ENCODE measurements at places on chromosomes 1 and 21.

GRCh38 chr1:34415140-34415539 lies 238.4 kb downstream of the C1orf94 start:
- no peak for DNase-seq

DNA sequence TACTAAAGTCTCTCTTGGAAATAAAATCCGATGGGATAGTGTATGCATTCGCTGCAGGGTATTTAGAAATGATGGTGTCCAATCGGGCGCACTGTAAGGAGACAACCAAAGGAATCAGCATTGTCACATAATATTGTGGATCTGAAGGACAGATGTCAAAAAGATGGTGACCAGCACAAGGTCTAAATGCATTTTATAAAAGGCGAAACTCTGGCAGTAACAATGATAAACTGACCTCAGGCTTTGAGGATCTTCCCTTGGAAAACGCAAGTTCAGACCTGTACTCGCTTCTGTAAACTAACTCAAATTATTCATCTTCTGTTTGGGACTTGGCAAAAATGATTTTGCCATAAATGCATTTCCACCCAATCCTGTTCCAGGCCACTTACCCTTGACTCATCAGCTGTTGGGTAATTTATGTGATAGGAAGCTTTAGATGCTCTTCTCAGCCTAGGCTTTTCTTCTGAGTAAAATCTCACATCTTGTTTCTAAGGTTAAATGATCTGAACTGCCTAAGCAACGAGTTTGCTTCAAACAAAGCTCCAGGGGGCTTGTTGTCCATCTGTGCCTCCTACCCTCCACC lies 33.8 kb downstream of the STPG1 start:
- no peak for DNase-seq

DNA sequence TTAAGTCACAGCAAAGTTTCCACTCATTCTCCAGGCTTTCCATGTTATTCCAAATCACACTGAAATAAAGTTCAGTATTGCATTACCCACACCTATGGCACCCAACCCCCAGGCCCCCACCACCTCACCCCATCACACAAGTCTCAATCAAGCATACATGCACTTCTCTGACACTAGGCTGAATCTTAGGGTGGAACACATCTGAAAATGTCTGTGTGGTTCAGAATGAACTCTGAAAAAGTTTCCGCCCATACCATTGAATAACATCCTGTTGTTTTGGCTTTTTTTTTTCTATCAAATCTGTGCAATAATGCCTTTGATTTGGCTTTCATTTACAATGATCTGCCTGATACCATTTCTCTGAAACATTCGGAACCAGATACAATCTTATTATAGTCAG lies 25.8 kb upstream of the LRRC8C start:
- DNase-seq, result no peak

GRCh38 chr1:15035236-15035635 lies 118.3 kb upstream of the TMEM51 start:
- DNase-seq, result no peak

- DNase-seq, result no peak
These were observed 11.3 kb downstream of the SPEN start for GRCh38 chr1:15858672-15859372.

GRCh38 chr1:109529881-109530456 lies 9.7 kb upstream of the GPR61 start:
- no peak for DNase-seq

- peak; percentile 34 for DNase-seq
These were observed 9.2 kb downstream of the FCMR start for GRCh38 chr1:206912445-206913095.

DNA sequence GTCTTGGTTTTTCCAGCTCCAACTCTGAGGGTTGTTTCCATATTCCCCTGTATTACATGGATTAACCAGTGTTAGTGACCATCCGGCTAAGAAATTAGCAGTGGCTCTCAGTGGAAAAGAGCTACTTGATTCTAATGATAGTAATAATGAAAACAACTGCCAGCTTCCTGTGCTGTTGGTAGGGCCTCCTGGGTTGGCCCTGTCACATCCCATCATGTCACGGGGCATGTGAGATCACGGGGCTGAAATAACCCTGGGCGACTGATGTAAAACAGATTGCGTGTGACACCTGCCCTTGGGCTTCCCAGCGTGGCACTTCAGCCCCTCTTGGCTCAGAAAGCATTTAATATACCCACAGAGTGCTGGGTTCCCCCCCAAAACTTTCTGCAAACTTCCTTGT lies 149.0 kb downstream of the ROR1 start:
- DNase-seq, result no peak

GRCh38 chr21:35426469-35426868 lies 377.4 kb upstream of the RUNX1 start:
- DNase-seq, result no peak

DNA sequence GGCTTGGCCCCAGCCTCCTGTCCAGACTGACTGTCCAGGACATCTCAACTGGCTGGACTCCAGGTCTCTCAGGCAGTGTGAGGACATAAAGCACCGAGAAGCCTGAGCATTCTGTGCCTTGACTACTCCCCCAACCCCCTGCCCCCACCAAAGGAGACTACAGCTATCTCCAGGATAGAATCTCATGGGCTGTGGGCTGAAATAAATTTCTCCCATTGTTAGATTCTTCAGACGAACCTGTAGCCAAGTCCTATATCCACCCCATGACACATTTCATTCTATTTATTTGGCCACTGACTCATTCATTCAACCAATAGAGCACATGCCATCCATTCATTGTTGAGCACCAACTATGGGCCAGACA lies 11.4 kb downstream of the VWA5B1 start:
- no peak for DNase-seq

DNA sequence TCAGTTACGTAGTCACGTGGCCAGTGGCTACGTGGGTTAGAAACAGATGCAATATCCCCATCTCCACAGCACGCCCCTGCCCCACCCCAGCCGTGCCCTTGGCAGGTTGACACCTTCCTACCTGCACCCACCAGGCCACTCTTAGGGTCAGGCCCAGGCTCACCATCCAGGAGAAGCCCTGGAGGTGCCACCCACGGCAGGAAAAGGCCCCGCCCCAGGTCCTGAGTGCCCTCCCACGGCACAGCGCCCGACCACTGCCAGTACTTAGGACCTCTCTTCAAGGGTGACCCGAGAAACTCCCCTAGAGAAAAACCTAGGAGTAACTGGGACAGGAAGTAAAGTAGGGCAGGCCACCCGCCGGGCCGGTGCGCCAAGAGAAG lies 1.5 kb downstream of the C1orf35 start:
- no peak for DNase-seq

- DNase-seq, result no peak
These were observed 56.8 kb upstream of the ABCG1 start for GRCh38 chr21:42161956-42162681.

DNA sequence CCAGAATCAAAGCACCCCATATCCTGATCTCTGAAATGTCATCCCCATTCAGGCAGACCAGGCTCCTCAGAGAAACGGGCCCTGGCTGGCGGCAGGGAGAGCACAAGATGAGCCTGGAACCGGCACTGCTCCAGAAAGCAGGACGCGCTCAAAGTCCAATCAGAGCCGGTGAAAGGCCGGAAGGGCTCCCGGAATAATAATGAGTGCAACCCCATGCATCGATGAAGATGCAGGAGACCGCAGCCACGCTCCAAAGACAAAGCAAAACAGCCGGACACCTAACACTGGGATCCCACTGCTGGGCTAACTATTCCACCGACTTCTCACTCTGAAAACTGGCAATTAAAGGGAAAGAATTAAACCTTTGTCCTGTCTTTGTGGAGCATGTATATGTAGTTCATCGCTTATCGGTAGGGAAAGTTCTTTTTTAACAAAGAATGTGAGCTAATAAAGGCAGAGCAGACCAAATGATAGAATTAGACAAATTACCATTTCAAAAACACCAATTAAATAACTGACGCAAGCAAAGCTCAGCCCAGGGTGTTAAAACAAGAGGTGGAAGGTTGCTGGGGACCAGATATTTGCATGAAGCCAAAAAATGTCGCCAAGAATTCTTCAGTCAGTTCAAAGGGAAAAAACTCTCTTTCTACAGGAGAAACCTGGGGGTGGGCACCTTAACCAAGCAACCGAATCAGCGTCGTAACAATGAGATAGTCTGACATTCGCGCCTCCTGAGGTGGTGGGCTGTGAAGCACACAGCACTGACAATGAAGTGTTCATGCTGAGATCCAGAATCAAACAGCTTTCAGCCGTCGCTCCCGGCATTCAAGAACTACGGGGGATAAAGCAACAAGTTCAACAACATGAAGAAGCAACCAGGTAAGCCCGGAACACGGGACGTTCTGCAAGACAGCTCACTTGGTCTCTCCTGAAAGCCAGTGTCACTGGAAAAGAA lies 95.2 kb downstream of the NPHP4 start:
- DNase-seq, result no peak

- DNase-seq, result no peak
These were observed 33.3 kb upstream of the SLC30A10 start for GRCh38 chr1:219961684-219962083.

DNA sequence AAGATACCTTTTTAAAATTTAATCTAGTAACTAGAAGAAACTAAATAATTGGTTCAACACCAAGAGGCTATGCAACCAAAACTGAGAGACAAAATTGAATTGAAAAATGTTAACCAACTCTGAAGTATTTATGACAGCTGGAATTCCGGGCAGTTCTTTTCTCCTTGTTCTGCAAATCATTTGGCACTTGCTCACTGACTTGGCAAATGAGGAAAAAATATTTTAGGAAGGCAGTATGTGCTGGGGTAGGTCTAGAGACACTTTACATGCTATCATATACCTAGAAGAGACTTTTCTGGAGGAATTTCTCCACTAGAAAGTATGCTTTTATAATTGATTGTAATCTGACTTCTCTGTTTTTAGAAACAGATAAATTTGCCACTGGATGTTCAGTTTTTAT lies 22.1 kb upstream of the SH3D21 start:
- no peak for DNase-seq

- DNase-seq, result no peak
These were observed 33.3 kb downstream of the RRAGC start for GRCh38 chr1:38826262-38826661.

GRCh38 chr1:232705815-232706575 lies 76.1 kb upstream of the SIPA1L2 start:
- DNase-seq, result no peak

GRCh38 chr1:101331794-101332193 lies 95.0 kb downstream of the S1PR1 start:
- DNase-seq, result no peak

DNA sequence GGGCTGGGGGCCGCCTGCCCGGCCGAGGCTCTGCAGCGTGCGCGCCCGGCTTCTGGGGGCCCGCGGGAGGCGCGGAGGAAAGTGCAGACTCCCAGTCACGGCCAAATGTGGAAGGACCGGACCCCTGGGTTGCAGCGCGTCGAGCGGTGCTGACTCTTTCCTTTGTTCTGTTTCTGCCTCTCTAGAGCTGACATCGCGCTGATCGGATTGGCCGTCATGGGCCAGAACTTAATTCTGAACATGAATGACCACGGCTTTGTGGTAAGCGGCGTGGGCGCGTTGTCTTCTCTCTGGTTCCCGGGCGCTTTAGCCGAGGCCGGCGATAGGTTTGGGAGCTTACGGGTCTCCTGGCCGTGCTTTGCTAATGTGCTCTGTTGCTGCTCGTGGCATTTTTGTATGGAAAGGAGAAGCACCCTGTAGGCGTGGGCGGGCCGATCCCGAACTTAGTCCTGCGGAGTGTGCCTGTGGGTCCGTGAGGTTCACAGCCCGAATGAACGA lies 629 bp downstream of the PGD start:
- no peak for DNase-seq

- DNase-seq, result no peak
These were observed 51.1 kb downstream of the ATP2B4 start for GRCh38 chr1:203677771-203678170.

- DNase-seq, result no peak
These were observed 24.4 kb upstream of the ZC3H12A start for GRCh38 chr1:37449936-37450335.

DNA sequence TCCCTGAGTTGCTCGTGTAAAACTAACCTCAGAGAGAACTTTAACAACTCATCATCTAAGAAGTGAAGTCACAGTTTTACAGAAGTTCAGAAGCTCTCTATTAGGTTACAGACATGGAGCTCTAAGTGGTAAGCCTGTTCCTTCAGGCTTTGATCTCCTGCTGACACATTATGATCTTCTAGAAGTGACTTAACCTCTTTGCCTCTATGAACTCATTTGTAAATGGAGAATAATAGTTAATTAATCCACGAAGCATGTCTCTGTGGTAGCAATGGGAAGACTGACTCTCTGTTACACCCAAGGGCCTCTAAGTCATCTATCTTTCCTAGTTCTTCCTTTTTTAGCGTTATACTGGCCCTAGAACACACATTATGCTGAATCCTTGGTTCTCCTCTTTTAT lies 157.9 kb upstream of the NRIP1 start:
- no peak for DNase-seq

DNA sequence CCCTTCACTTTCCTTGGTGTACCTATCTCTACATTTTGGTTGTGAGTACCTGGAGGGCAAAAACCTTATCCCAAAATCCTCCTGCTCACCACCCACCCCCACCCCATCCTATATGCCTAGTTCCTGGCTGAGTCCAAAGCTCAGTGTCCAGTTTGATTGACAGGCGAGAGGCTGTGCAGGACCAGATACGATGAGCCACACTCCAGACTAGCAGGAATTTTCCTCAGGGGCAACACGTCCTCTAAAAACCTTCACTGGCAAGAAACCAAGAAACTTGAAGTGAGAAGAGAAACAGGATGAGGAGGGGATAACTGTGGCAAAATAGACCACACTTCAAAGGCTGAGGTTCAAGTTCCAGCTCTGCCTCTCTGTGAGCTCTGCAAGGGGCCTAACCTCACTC lies 1.1 kb upstream of the SLAMF8 start:
- DNase-seq, result no peak

DNA sequence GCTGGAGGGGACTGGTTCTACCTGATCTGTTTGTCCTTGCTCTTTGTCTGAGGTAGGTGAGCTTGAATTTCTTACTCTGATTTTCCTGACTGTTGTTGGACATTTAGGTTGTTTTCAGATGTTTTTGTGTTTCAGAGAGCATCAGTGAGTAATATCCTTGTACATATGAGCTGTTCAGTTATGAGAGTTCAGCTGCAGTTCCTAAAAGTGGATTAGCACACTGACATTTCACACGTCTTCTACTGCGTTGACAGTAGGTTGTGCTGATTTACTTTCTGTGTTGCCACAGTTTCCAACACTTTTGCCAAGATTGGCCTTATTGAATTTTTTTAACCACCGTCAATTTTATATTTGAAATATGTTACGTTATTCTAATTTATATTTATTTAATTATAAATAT lies 27.7 kb downstream of the CXADR start:
- no peak for DNase-seq
